ENCODE measurements at places on chromosomes 3 and 15.

DNA sequence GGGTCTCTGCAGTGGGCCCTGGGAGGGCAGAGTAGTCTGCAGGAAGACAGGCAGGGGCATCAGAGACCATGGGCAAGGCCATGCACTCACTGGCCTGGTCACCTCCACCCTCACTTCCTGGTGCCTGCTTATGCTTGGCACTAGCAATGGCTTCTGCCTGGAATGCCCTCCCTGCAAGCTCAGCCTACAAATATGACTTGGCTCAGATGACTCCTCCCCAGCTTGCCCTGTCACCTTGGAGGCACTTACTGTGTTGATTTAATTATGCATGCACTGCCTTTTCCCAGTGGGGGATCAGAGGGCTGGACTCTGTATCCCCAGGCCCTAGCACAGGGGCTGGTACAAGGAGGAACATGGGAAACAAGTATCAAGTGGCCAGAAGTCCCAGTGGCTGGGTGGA lies 7.8 kb downstream of the C3orf18 start:
- DNase-seq = no peak

- DNase-seq = no peak
Observed at GRCh38 chr3:123789160-123789559, 95.0 kb downstream of the MYLK start.

GRCh38 chr3:169660709-169661360 lies 2.7 kb downstream of the MECOM start:
- no peak for DNase-seq

DNA sequence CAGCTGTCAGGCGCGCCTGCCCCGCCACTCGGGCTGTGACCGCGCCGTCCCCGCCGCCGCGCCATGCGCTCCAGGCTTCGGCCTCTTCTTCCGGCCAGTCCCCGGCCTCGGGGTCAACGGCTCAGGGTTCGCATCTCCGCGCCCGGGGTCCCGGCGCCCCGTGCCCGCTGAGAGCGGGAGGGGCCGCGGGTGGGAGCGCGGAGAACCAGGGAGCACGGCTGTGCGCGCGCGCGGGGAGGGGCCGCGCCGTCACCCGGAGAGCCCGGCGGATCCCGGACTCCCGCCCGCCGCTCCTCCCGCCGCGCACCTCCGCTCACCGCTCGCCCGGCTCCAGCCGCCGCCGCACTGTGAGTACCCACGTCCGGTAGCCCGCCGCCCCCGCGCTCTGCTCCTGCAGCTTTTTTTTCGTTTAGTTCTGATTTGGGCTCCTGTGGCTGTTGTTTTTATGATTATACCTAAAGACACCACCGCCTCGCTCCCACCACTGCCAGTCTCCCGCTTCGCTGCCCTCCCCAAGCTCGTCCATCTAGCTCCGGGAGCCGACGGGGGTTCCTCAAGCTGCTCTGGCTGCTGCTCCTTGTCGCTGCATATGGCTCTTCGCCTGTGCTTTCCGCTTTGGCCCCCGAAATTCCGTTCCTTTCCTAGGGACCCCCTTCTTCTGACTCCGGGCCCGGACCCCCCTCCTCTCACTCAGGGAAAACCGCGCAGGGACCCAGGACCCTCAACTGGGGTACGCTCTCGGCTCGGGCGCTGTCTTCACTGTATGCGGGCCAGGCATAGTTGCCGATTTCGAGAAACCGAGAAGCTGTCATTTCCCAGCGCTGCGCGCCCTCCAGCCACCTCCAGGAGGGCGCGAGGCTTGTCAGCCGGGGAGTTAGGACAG lies 1.8 kb upstream of the SKOR1 start:
- DNase-seq = peak; percentile 48

DNA sequence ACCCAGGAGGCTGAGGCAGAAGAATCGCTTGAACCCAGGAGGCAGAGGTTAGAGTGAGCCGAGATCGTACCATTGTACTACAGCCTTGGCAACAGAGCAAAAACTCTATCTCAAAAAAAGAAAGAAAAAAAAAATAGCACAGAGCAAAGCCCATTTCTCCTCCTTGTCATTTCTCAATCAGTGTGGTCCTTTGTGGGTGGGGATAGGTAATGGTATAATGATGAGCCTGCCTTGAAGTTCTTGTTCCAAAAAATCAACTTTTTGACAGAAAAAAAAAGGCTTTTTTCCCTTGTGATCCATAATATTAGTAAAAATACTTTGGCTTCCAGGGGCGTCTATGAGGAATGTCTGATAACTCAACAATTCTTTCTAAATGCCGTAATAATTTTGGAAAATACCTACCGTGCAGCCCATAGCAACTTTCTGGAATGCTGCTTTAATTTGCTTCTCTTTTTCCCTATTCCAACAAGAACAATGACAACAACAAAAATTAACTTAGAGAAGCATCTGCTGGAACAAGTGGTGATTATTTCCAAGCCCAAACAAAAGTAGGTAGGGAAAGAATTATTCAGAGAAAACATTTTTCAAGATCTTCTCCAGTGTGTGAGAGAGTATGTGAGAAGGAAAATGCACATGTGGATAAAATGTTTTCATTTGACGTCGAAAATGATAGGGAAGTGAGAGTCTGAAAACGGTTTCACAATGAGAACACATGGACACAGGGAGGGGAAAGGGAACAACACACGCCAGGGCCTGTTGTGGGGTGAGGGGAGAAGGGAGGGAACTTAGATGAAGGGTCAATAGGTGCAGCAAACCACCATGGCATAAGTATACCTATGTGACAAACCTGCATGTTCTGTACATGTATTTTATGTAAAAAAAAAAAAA lies 337.8 kb downstream of the RBMS3 start:
- DNase-seq = no peak
